ENCODE measurements at places on chromosomes 7 and 10.
A peak's percentile ranks its signal among the peaks of the same experiment; 100 is the strongest.

DNA sequence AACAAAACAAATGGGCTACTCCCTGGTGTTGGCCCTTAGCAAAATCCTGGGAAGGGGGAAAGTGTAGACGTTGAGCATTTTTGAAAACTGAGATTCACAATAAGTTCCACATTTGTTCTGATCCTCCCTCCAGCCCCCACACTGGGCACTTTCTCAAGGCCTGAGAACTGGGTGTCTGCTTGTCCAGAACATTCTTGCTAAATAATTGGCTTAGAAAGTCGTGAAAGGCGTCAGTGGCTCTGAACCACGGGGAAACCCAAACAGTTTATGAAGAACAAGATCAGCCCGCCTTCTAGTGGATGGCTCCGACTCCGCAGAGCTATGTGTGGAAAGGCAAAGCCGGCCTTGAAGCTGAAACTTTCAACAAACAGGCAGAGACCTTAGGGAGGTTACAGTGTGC is 370.1 kb downstream of the PRPF18 start:
- peak; percentile 69 for DNase-seq

DNA sequence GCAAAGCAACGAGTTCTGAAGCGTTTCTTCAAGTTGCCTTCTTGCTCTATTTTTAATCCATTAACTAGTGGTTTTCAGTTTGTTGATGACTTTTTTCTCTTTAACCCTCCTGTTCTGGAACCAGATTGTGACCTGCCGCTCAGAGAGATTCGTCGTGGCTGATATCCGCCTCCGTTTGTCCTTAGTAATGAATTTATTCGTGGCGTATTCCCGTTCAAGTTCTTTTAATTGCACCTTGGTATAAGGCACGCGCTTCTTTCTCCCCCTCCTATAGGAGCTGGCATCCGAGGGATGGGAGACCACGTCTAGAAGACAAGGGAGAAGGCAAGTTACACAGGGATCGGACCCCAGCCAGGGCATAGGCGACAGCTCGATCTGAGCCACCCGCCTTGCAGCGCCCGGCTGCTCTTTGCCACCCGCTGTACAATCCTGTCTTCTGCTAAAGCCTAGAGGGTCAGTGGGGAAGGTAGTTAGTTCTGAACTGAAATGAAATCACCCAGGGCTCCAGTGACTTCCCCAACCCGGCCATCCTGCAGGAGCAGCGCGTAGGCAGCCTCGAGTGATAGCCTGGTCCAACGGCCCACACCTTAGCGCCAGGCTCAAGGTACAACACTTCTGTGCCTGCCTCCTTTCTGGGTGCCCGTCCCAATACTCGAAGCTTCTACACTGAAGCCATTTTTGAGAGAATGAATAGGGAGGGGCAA is 1.6 kb downstream of the HOXA13 start:
- peak; percentile 26 for DNase-seq

DNA sequence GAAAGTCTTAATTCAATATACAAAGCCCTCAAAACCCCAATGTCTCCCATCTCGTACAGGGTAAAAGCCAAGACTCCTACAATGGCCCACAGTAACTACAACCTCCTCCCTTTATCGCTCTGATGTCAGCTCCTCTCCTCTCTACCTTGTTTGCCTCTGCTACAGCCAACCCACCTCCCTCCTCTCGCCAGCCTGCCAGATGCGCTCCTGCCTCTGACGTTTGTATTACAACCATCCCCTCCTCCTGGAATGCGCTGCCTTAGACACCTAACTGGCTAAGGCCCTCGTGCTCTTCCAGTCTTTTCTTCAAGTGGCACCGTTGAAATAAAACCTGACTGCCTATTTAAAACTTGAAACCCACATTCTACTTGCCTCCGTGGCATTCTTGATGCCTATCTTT is 115.3 kb upstream of the MYO3A start:
- no peak for DNase-seq

DNA sequence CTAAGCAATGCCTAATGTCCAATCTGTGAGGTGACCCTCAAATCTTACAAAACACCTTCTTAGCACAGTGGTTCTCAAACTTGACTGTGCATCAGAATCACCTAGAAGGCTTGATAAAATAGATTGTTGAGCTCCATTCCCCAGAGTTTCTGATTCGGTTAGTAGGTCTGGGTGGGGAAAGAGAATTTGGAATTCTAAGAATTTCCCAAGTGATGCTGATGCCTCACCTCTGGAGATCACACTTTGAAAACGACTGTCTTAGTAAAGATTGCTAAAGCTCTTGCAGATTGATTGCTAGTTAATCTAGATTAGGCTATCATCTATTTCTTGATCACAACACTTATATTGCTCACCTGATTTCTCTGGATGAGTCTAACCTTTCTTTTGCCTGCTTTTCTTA is 126.6 kb downstream of the PCLO start:
- no peak for DNase-seq

DNA sequence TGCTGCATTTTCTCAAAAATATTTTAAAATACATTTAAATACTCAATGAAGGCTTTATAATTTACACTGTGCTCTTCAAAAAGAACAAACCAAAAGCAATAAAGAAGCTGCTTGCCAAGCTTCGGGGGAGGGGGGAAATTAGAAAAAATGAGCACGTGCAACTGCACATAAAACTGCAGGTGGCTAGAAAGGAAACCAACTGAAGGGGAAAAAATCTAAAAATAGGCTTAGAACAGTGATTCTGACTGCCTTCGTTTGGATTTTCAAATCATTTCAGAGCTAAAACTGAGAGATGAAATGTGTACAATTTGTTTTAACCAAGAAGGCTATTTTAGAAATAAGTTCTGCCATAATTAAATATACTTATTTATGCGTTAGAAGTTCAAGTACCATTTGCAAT is 61.4 kb downstream of the ABI1 start:
- DNase-seq = no peak

DNA sequence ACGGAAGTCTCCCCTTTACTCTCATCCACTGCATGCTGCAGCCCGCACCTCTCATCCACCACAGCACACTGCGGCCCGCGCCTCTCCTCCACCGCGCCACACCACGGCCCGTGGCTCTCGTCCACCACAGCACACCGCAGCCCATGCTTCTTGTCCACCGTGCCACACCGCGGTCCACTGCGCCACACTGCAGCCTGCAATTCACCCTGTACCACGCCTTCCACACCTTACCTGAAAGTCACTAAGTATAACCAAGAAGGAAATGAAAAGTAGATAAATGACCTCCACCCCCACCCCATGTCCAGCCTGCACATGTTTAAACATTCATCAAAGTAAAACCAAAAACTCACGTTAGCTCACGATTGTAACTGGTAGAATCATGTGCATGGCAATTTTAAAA is 176.1 kb downstream of the DIP2C start:
- no peak for DNase-seq

- DNase-seq = no peak
Measured at GRCh38 chr10:119273413-119273812, 66.0 kb downstream of the GRK5 start.

DNA sequence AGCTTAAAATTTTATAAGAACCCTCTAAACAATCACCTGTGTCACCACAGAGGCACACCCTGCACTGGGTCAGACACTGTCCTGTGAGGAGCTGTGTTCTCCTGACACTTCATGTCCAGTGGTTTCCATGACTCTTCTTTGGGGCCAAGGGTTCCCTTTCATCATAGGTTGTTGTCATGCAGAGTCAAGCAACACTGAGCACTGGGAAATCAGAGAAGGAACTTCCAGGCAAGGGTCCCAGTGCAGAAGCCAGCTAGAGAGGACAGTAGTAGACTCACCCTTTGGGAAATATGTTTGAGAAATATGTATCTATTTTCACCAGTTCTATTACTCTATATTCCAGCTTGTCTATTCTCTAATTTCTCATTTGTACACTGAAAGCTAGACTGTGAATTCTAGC is 56.4 kb upstream of the PRSS58 start:
- no peak for DNase-seq

DNA sequence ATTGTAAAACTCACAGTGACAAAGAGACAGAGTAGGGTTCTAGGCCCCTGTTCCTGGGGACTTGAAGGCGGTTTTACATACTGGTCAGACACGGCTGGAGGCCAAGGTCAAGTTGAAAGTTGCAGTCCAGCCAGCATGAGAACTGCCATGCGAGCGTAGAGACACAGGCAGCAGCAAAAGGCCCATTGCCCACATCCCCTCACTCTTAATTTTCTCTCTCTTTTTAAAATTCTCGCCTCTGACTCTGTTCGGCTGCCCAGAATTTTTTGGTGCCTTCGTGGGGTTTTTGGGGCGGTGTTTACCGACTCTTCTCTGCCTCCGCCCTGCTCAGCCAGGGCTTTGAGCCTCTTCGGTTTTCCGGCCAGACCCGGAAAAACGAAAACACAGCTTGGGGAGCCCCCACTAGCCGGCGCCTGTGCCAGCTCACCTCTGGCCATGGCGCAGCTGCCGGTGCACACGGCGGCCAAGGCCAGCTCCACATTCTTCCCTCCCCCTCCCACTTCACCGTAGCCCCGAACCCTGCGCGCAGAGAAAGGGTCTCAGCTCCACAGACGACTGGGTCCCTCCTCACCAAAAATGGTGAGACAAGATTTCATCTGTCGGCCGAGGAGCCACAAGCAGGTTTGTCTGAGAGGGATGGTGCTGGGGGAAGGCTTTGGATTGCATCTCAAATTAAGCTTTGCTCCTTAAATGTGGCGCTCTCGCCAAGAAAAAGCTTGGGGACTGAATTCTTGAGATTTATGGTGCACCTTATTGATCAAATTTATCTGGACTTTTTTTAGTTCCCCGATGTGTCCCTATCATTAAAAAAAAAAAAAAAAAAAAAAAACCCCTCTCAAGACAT is 2.3 kb upstream of the HOXA13 start:
- peak; percentile 31 for DNase-seq

GRCh38 chr7:22338877-22339276 is 18.1 kb downstream of the RAPGEF5 start:
- DNase-seq = no peak

DNA sequence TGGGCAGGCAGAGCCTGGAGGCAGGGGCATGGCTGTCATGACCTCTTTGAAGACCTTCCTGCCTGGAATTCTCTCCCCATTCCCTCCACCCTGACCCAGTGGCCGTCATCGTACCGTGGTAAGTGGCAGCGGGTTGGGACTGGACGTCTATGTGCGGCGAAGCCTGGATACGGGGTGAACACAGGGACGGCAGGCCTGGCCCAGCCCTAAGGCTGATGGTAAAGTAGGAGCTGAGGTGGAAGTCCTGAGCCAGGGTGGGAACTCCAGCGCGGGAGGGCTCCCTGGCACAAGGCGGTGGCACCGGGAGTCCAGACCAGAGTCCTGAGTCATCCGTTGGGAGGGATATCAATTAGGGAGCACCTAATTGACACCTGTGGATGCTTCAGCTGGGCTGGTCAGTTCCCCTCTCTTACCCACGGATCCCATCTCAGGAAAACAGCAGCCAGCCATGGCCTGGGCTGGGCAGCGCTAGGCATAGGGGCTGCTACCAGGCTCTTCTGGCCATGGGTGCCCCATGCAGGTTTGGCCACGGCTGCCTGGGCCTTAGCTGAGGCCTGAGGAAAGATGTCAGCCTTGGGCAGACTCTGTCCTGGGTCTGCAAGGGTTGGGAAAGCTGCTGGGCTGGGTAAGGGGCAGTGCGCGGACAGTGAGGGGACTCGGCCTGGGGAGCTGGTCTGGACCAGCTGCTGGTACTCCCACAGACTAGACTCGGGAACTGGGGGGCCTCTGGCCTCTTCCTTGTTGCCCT is 3.3 kb downstream of the PPIF start:
- DNase-seq = no peak

GRCh38 chr10:125089469-125089868 is 70.9 kb downstream of the CTBP2 start:
- peak; percentile 33 for DNase-seq

DNA sequence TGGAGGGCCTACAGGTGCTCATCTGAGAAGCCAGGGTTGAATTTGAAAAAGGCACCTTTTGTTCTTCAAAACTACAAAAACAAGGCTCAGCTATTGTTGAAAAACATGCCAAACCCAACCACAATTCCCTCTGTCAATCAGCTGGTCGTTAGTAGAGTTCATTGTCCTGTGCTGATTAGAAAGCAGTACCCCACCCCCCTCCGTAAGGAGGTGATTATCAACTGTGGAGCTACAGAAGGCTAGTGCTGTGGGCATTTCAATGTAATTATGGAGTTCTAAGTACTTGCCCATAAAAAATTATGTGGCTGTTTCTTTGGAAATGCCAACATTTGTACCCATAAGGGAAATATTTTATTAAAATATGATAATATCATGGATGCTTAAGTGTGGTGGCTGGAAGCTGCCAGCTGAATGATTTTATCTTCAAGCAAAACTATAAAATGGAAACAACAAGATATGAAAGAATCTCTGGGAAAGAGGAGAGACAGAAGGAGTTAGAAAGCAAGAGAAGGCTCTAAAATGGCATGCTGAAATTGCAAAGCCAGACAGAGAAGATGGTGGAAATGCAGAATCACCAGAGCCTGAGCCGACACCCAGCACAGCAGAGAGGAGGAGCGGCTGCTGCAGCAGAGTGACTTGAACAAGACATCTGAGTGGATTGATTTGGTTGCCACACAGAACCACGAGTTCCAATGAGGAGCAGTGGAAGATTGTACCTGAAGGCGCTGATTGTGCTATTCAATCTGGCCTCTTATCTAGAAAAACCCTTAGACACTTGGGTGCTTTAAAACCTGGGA is 179.5 kb upstream of the LRGUK start:
- DNase-seq = no peak

- no peak for DNase-seq
Measured at GRCh38 chr7:73909051-73909941, 48.3 kb downstream of the TMEM270 start.

DNA sequence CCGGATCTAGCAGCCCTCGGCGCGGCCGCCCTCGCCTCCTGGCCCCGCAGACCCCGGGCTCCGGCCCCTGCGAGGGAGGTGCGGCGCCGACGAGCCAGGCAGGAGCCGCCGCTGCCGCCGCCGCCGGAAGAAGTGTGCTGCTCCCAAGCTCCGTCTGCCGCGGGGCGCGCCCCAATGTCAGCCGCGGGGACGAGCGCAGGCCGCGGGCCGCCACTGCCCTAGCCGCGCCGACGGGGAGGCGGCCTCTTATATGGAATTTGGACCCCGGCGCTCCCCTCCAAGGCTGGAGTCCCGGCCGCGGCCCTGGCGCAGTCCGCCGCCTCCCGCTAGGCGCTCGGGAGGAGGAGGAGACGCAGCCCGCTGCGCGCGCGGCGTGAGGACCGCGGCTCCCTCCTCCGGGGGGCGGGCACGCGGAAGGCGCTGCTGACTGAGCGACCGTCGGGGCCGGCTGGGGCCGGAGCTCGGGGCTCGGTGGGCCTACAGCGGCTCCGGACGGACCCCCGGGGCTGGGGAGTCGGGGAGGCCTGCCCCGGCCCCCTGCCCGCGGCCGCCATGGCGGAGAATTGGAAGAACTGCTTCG is at the start of gene TRIM8:
Gene TRIM8 (plus strand): TSS at position 414 of the 580 bp plus-strand sequence. CDS start 139 bp downstream, at position 553.
- DNase-seq = peak; percentile 67

DNA sequence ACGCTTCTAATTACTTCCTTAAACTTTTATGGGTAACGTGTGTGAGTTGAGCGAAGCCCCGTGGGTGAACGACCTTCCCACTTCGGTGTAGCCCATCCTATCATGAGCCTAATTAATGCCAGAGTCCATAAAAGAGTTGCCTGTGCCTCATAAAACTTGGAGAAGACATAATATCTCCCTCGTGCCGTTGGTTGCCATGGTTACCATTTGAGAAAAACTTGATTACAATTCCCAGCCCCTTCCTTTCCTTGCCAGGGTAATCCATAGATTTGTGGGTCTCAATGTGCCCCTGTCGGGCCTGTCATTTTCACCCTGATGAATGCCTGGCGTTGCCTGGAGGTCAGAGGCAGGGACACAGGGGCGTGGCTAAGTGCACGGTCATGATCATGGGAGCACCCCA is 127.1 kb downstream of the GLRX3 start:
- no peak for DNase-seq
